Anterior cingulate cortex (tissue), 58 donors: ENCODE measurements at places on chromosomes 5 and 9.

DNA sequence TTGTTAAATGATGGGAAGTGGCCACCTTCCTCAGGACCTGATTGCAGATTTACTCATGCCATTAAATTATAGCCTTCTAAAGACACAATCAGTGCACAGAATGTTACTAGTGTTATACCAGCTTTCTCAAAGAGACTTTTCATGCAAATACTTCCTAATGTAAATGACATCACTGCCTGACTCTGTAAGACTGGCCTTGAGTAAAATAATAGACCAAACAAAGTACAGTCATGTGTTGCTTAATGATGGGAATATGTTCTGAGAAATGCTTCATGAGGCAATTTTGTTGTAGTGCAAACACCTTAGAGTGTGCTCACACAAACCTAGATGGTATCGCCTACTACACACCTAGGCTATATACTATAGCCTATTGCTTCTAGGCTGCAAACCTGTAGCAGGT lies 17.0 kb upstream of the C1QTNF3 start:
- DNase-seq = no peak

DNA sequence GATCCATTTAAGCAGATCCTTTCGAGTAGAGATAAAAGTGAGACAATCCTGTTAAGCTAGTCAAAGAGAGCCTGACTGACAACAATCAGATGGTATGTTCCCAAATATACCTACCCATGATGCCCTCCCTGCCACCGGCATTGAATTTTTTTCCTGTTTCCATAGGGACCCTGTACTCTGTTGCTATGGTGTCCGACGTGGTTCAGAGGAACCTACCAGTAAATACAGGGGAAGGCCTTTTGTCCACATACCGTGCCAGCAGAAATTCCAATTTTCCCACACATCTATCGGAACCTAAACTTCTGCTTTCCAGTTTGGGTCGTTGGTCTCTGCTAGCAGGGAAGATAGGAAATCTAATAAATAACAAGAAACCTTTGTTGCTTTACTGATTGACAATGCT lies 64.7 kb downstream of the MEGF10 start:
- DNase-seq = no peak

DNA sequence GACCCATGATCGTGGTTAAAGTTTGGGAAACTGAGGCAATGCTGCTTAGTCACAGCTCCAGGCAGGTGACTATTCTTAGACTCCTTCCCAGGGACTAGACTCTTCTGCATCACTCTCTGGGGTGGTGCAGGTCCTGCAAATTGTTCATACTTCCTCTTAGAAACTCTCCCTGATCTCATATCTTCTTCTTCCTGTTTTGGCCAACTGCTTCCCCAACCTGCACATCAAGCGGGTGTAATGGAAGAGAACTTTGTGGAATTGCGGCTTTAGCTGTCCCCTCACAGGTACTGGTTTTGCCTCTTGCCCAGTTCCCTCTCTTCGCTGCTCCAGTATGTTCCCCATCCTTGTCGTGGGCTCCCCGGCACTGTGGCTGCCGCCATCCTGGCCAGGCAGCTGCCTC lies 111.5 kb upstream of the CTSL start:
- DNase-seq = no peak

GRCh38 chr9:122377241-122378164 lies 6.7 kb downstream of the PTGS1 start:
- DNase-seq = no peak

DNA sequence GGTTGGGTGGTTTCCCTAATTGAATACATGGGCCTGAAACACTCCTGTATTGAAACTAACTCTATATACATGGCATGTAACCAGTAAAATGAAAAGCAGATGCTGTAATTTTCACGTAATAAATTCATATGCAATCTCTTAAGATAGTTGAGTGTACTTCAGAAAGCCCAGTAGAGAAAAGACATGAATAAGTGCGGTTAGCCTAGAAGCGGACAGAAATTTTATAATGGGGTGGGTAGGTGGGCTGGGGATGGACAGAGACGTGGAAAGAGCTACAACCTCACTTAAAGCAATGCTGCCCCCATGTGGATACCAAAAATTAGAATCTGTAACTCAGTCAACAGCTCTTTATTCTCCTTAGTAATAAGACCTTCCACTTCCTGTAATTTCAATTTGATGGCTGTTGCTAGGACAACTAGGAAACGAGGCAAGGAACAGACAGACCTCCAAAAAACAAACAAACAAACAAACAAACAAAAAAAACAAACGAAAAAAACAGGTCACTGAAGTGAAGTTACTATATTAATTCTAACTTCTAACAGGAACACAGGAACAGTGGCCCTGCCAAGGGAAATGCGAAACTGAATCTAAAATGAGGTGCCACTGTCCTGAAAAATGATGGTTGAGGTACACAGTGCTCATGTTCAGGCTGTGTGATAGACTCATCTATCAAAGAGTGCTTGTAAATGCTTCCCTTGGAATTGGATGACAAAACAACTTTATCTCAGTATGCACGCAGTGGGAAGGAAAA lies 103.4 kb upstream of the GNA14 start:
- no peak for DNase-seq

GRCh38 chr5:68074048-68074632 lies 141.4 kb upstream of the PIK3R1 start:
- DNase-seq = no peak

DNA sequence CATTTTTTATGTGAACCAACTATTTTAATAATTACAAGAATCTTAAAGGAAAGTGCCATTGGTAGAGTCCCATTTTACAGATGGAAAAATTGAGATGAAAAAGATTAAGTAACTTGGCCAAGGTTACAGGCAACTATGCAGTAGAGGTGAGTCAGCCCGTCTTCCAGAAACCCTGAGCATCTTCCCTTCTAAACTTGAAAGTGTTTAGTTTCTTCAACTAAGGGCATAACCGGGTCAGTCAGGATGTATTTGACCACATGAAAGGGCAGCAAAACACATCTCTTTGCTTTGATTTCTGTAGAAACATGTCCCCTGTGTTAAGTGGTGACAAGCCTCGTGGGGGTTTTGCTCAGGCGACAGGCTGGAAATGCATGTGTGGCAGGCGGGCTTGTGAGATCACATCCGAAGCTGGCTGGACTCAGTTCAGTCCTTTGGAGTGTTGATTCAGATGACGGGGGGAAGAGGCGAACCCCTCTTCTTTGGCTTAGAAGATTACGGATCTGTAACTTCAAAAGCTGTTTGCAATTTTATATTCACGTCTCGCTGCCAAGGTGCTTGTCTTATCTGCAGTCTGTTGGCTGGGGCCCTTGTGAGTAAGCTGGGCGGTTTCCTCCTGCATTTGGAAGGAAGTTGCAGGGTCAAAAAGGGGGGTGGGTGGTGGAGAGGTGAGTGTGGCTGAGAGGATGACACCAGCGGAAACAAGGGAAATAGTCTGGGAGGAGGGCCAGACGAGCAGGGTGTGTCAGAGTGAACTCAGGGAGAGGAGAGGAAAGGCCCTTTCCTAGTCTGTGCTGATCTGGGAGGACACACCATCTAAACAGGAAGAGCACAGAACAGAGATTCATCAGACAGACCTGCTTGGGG lies 78.9 kb upstream of the RPS23 start:
- no peak for DNase-seq

GRCh38 chr5:162801235-162801634 lies 636.2 kb upstream of the CCNG1 start:
- DNase-seq = no peak

GRCh38 chr9:87063246-87063645 lies 115.9 kb upstream of the GAS1 start:
- no peak for DNase-seq

DNA sequence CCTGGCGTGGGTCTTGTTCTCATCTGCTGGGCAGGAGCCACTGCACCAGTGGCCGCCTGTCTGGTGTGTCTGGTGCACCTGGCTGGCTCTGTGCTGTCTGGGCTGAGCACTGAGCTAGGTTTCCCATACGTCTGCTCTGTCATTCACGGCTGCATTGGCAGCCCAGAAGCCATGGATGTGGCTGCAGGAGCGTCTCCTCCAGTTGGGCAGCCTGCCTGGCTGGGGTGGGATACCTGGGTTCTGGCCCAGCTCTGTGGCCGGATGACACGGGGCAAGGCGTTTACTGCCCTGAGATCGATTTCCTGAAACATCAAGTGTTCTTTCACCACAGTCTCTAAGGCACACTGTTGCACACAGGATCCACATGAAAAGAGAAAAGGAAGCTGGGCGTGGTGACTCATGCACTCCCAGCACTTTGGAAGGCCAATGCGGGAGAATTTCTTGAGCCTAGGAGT lies 25.5 kb upstream of the SLC25A51 start:
- DNase-seq = no peak

DNA sequence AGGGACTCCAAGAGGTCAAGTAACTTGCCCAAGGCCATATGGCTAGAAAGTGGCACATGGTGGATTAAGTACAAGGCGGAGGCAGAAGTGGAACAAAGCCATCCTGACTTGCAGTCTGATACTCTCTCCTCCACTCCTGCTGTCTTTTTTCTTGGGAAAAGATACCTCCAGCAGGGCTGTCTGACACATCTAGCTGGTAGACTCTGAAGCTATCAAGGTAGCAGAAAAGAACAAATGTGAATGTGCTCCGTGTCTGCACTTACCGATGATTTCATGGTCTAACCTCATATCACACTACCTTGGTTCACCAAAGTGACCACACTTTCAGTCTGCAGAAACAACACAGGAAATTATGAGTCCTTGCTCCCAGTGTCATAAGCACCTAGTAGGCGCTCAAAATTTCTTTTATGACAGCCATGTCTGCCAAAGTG lies 284.8 kb downstream of the CRB2 start:
- no peak for DNase-seq

GRCh38 chr9:135908093-135908753 lies 877 bp upstream of the CAMSAP1 start:
- DNase-seq = no peak

- DNase-seq = peak; percentile 31
Observed at GRCh38 chr9:109811876-109812275, 31.9 kb downstream of the PALM2AKAP2 start.

DNA sequence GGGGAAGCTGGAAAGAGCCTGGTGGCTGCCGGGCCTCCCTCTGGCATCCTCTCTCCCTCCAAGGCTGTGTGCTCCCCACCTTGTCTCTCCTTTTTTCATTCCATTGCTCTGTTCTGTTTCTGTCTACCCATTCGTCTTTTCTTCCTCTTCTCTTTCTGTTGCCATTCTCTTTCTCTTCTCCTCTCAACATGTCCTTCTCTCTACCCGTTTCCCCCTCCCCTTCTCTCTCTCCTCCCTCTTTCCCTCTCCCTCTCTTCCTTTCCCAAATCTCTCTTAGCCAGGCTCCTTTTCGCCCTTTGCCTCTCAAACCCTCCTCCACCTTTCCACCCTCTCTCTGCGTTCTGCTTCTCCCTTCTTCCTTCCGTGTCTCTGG lies 19.4 kb upstream of the KCNIP1 start:
- no peak for DNase-seq

DNA sequence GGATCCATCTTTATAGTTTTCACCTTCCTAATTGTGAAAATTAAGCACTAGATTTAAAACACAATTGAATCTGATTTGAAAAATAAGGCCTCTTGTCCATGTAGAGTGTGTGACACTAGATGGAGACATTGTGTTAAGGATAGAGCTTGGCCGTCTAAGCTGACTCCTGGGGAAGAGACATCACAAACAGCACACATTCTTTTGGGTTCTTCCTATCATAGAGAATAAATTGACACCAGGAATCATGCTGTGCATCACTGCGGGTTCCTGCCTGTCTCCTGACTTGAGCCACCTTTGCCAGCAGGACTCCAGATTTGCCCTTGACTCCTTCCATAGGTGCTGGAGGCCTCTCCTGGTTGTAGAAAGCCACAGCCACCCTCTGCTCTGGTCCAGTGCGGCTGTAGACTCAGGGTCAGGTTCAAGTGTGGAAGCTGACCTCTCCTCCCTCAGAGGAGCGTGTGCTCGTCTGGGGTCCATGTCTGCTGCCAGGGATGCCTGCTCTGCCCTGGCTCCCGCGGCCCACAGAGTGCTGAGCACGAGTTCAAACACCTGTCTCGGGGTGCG lies 11.2 kb downstream of the ROPN1L start:
- peak; percentile 29 for DNase-seq

DNA sequence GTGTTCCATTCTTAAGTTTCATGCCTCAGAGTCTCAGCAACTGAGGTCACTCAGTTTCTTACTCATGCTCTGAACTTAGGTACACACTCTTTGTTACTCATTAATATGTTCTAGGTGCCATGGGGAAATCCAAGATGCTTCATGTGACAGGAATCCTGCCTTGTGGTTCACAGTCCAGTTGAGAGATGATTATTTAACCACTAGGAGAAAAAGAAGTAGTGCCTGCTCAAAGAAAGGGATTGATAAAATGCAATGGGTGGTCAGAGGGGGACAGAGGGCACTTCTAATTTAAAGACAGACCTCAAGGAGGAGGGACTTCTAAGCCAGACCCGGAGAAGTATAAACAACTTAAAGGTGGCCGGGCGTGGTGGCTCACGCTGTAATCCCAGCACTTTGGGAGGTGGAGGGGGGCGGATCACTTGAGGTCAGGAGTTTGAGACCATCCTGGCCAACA lies 69.0 kb downstream of the UGCG start:
- no peak for DNase-seq

- no peak for DNase-seq
Observed at GRCh38 chr5:52119768-52120167, 667.9 kb upstream of the ITGA1 start.

- no peak for DNase-seq
Observed at GRCh38 chr9:138070815-138071214, 193.2 kb downstream of the CACNA1B start.

DNA sequence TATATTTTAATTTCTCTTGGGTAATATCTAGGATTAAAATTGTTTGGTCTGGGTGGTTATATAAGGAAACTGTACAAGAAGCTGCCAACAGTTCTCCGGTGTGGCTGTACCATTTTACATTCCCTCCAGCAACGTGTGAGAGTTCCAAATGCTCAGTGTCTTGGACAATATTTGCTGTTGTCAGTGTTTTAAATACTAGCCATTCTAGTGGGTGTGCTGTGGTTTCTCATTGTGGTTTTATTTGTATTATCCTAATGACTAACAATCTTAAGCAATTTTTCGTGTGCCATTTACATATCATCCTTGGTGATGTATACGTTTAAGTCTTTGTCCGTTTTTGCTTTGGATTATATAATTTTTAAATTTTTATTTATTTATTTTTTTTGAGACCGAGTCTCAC lies 34.0 kb downstream of the TNFSF15 start:
- DNase-seq = no peak

DNA sequence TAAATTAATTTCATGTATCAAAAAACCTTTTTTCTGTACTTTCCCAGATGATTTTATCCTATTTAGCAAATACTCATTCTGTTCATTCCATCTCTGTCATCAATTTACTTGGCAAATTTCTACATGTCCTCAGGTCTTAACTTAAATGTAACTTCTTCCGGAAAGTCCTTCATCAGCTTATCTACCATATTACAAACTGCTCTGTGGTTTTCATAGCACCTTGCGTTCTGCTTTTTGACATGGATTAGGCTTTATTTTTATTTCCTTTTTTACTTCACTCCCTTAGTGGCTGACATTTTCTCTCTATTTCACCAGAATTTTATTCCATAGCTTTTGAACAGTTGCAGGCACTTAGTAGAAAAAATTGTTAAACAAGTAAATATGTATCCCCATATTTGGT lies 1040.8 kb downstream of the TAF11L14 start:
- no peak for DNase-seq
